ENCODE measurements at places on chromosomes 6 and 20.

DNA sequence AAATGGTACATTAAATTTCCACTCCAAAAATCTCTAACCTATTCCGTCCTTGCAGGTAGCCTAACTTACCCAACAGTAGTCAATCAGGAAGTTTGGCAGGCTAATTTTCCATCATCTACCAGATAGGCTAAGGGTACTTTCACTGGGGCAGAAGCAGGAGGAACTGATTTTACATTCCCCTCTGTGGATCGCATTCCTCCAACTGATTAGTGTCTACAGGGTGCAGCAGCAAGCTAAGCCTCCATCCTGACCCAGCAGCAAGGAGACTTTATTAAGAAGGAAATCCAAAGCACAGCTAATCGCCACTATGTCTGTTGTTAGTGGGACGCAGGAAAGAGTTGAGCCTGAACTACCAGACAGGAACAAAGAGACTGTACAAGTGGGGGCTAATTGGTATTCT lies 143.2 kb upstream of the RUNX2 start:
- DNase-seq = no peak

DNA sequence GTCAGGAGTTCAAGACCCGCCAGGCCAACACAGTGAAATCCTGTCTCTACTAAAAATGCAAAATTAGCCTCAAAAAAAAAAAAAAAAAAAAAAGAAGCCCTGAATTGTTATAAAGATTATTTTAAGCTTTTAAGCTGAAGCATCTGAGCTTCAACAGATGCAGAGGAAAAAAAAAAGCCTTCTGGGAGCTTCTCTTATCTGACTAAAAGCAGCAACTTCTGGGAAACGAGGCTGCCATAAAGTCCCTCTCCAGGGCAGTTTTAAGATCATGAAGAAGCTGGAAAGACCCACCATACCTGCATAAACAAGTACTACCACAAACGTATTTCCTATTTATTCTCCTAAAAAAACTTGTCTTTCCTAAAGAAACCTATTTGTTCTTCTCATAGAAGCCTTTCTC lies 3.6 kb downstream of the SERINC3 start:
- no peak for DNase-seq

DNA sequence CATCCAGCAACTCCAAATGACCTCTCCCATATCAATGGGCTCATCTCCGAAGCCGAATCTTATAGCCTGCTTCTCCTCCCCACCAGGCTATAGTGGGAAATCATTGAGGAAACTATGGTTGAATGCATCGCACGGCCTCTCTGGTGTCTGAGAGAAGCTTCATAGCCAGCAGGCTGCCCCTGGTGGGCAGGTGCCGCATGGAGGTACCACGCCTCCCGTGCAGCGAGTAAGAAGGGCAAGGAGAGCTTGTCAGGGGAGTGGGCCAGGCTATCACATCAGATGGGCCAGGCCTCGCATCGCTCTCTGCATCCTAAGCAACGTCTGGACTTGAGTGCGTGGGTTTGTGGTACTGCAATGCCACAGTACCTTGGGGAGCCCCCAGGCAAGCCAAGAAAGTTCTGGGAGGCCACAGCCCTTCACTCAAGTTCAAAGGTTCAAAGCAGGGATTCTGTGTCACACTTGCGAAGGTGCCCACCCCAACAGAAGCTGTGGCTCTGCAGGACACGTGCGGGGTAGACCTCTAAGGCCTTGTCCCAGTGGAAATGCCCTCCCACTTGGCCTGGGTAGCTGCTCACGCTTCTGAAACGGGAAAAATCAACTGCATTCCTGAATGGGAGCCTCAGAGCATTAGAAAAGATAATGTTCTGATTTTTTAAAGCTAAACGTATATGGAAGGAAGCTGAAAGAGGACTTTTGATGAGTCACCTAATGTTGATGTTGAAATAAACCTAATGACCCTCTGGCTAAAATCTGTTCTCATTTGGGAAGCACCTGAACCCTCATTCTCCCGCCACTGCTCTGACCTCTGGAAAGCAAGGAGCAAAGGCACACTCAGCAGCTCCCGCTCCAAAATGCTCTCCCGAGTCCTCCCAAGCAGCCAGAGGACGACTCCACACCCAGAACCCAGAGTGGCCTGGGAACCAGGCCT lies 8.4 kb upstream of the IRF4 start:
- no peak for DNase-seq

GRCh38 chr20:19176470-19177052 lies 35.9 kb upstream of the SLC24A3 start:
- DNase-seq = no peak

- DNase-seq = no peak
Observed at GRCh38 chr6:97958134-97958533, 675.1 kb upstream of the MMS22L start.

DNA sequence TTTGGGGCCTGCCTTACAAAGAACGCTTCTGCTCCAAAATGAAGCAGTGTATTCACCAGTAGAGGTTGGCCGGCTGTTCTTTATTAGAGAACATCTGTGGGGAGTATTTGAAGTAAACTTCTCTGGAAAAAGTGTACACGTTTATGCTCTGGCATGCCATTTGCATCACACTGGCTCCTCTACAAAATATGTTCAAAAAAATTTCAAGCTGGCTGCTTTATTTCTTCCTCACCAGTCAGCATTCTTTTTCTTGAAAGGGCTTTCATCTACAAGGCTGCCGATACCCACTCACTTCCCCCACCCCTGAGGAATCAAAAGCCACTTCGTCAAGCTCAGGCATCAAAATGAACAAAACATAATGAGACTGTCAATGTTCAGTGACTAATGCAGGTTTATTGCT lies 294.1 kb downstream of the TFAP2B start:
- no peak for DNase-seq

DNA sequence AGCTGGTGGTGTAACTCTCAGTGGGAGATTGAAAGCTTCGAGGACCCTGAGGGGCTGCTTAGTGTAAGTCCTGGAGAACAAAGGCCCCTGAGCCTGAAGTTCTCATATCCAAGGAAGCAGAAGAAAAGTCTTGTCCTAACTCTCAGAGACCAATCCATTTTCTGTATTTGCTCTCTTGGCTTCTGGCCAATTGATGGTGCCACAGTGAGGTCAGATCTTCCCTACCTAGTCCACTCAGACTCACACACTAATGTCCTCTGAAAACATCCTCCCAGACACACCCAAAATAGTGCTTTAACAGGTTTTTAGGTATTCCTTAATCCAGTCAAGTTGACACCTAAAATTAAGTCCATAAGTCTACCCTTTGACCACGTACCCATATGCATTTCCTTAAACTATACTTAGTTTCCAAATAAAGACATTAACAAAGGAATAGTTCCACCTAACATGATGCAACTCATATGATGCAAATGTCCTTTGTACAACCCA lies 29.4 kb downstream of the ZNF292 start:
- no peak for DNase-seq

- DNase-seq = peak; percentile 59
Observed at GRCh38 chr20:33732166-33732970, 572 bp downstream of the ZNF341 start.

DNA sequence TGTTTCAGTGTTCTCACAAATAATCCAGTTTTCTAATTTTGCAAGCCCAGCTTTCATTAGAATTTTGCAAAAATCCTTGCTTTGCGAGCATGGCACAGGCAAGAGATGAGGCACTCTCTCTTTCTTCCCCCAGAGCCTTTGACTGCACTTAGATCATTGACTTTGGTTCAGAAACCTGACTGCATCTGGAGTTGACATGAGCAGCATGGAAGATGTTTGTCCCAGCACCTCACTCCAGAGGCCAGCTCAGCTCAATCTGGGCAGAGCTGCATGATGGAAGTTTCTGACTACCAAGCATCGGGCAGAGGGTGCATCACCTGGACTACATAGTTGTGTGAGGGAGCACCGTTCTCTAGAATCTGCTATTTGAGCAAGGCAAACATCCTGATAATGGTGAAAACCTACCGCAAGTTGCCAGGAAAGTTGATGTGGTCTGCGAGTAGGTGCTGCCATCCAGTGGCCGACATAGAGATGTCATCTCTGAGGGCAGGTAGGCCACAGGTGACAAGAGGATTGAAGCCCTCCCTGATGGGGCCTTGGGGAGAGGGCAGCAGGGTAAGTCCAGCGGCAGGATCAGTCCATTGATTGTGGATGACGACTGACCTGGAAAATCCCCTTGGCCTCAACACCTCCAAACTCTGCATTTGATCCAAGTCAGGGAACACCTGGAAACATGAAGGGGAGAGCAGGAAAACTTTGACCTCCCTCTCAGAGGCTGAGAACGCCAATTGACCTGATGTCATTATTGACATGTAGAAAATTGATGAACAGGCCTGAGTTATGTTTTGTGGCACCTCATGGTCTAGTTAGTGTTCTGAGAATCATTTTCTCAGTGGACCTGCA lies 3.8 kb upstream of the LPA start:
- DNase-seq = peak; percentile 7

GRCh38 chr6:127404594-127405178 lies 54.5 kb downstream of the KIAA0408 start:
- no peak for DNase-seq

DNA sequence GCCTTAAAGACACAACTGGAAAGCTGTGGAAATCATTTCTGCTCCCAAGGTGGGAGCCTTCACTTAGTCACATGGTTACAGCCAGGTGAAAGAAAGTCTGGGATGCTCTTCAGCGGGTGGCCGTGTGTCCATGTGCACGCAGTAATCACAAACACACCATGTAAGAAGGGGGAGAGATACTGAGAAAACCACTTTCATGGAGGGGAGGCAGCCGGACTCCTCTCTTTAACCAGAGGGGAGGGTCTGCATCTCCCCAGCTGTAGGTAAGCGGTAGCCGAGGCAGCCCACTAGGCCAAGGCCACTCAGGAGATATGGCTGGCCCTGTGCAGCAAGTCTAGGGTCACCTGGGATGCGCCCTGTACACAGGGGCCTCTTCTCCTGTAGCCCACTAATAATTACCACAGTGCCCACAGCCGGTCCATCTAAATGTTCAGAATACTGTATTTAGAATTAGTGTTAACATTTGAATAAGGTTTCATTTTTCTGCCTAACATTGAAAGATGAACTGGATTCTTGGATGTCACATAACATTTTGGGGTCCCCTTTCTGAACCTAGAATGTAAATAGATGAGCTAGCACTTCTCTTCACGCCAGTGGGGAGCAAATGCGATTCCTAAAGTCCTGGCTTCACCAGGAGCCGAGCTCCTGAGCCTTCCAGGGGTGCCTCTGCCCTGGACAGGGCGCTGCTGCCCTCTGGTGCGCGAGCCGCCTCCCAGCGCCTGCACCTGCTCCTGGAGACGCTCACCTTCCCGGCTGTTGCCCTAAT lies 15.9 kb downstream of the GPR31 start:
- DNase-seq = no peak

GRCh38 chr6:53513056-53513455 lies 31.8 kb downstream of the GCLC start:
- no peak for DNase-seq

- DNase-seq = no peak
Observed at GRCh38 chr6:160088069-160088783, 33.4 kb upstream of the SLC22A1 start.

DNA sequence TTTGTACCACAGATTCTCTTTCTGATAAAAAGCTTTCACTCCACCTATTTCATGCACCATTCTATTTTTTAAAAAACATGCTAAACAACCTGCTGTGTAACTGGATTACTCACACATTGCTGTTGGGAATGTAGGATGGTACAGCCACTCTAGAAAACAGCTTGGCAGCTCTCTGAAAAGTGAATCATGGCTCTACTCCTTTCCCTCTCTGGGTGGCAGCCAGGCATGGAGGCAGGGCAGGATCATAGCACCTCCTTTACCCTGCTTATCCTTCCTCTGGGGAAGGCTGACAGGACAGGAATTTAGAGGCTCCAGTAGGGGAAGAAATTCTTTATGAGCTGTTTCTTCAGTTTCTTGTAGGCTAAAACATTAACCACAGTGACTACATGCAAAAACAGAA lies 6.7 kb upstream of the VNN2 start:
- no peak for DNase-seq

DNA sequence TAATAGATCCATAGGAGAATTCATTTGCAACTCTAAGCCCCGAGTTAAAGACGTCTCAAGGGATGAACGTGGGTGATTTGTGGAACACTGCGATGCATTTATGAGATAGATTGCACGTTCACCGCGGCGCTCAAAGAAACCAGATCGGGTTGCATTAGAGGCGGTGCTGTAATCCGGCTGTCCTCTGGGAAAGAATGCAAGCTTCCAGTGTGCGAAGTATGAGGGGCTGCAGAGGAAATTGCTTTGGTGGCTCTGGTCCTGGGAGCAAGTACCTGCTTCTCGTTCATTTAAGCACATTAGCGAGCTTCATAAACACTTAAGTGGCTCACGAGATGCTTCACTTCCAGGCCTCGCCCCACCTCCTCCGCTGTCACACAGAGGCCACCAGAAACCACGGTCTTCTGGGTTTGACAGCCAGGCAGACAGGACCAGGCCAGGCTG lies 182.3 kb downstream of the CDH4 start:
- DNase-seq = no peak

DNA sequence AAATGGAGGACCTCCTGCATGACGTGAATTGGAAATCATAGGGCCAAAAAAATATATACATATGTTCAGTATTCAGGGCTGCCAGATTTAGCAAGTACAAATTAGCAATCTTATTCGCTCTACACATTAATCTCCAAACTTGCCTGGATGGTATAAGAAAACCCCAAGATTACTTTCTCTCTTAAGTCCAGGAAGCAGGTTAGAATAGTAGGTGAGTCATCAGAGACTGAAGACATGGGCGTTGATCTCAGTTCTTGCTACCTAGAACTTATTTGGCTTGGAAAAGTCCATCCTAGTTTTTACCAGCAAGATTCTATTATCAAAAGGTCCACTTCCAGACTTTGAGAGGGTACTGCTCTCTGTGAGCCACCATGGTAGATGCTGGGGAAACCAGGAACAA lies 47.4 kb downstream of the GPR63 start:
- DNase-seq = no peak

GRCh38 chr6:46014511-46015118 lies 1.0 kb downstream of the CLIC5 start:
- no peak for DNase-seq

GRCh38 chr6:12536416-12536815 lies 180.2 kb upstream of the PHACTR1 start:
- no peak for DNase-seq

DNA sequence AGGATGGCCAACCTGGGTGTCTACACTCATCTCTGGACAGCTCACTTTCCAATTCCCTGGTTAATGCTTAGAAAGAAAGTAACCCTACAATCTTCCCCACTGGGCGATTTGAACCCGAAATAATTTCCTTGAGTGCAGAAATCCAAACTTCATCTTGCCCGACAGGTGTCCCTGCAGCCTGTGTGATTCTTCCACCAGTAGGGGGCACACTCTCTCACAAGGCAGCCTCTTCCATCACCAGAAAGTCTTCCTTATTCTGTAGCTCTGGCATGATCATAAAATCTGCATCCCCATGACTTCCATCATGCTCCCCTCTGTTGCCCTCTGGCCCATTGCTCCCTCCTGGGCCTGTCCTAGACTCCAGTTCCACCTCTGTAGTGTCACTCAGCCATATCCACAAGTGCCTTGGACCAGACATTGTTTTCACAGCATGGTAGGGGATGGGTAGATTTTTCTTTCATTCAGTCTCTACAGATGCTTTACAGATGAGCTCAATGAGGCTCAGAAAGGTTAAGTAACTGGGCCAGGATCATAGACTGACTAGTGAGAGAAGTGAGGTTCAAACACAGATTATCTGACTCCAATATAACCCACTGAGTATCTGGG lies 170.4 kb upstream of the SPTLC3 start:
- DNase-seq = no peak

- DNase-seq = no peak
Observed at GRCh38 chr6:110467566-110468140, 8.8 kb downstream of the SLC22A16 start.
